ENCODE measurements at places on chromosomes 12 and 14.

- DNase-seq = peak; percentile 42
Observed at GRCh38 chr12:28051516-28052354, 79.2 kb upstream of the PTHLH start.

- peak; percentile 59 for DNase-seq
Observed at GRCh38 chr12:108305991-108306501, 33.1 kb downstream of the CMKLR1 start.

- DNase-seq = no peak
Observed at GRCh38 chr12:56348776-56349175, 10.1 kb downstream of the IL23A start.

- no peak for DNase-seq
Observed at GRCh38 chr12:24814379-24815113, 134.4 kb downstream of the BCAT1 start.

GRCh38 chr12:123441523-123442164 lies 5.2 kb upstream of the RILPL2 start:
- no peak for DNase-seq

DNA sequence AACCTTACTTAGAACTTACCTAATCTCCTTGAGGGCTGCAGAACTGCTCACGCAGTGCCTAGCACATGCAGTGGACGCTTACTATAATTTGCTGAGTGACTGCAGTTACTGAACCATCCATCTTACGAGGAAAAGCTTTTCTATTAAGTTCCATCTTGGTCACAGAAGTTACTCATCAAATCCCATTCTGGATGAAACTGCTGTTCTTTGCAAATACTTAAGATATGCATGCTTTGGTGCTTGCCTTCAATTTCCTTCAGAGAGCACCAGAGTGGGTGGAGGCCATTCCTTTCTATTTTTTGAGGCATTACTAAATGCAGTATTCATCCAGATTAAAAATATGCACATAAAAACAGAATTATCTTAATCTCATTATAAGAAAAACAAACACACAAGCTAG lies 17.7 kb upstream of the PELI2 start:
- DNase-seq = peak; percentile 76

GRCh38 chr14:47200740-47201139 lies 474.7 kb downstream of the MDGA2 start:
- no peak for DNase-seq

DNA sequence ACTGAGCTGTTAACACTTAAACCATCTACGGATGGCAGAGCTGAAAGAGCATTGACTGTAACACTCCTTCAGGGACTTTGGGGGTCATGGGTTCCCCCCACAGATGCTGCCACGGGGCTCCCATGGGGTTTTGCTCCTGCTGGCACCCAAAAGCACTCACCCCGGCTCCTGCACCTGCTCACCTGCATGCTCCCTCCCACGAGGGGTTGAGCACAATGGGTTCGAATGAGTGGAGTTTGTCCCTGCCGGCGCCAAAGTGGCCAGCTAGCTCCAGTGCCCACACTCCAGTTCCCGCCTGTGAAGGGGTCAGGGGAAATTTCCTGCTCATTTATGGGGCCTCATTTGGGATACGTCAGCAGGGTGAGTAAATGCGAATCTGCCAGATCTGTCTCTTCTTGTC lies 40.7 kb downstream of the TNFAIP2 start:
- no peak for DNase-seq

GRCh38 chr14:24607635-24608514 lies 1.6 kb downstream of the GZMH start:
- no peak for DNase-seq

DNA sequence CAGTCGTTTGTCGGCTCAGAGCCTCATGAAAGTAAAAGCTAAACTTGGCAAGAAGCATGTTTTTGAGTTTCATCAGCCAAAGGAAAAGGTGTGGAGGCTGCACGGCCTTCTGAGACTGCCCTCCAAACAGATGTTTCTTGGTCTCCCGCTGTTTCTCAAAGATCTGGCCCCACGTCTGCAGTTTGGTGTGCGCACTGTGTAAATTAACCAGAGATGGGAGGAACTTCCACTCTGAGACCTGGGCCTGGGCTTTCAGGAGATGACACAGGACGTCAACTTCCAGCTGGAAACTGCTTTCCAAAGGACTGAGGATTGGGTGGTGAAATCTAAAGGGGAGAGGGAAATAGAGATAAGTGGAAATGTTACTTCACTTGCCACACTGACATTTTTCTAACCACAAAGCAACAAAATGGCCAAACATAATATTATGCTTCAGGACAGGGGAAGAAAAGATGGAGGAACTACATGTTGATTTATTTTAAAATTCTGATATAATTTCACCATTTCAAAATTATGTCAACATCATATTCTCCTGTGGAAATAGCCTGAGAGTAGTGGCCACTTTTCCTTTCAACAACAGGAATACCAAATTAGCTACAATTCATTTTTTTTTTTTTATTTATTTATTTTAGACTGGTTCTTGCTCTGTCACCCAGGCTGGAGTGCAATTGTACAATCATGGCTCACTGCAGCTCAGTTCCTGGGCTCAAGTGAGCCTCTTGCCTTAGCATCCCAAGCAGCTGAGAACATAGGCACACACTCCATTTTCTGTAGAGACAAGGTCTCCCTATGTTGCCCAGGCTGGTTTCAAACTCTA lies 27.6 kb downstream of the KICS2 start:
- DNase-seq = no peak

- DNase-seq = no peak
Observed at GRCh38 chr12:125136702-125137101, 71.5 kb downstream of the AACS start.

- DNase-seq = peak; percentile 93
Observed at GRCh38 chr12:124916374-124917134, 2.1 kb upstream of the UBC start.

DNA sequence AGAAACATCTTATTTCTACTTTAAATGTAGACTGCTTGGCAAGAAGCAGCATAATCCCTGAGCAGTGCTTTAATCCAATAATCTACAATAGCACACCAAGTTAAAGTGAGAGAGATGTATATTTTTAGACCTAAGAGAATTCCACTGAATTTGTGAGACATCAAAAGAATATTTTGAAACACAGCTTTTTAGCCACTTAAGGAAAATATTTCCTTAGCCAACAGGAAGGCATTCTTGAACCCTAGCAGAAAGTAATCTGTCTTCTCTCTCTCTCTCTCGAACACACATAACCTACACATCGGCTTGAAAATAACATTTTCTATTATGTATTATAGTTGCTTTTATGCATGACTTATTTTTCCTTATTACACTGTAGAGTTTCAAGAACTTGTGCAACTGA lies 34.0 kb downstream of the KITLG start:
- peak; percentile 43 for DNase-seq

DNA sequence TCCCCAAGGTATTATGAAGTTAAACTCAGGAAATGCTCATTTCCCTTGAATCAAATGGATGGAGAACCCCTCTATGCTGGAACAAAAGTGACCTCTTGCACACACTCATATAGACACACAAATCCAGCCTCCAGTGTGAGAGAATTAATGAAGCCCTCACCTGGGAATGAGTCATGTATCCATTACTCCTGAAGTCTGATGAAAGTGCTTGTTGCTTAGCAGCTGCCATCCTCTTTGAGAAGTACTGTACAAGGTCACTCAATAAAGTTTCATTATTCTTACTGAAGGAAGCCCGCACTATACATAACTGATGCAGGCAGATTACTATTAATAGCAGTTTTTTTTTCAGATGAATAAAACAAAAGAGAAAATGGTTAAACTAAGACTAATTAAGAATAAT lies 102.3 kb downstream of the RERG start:
- DNase-seq = no peak

DNA sequence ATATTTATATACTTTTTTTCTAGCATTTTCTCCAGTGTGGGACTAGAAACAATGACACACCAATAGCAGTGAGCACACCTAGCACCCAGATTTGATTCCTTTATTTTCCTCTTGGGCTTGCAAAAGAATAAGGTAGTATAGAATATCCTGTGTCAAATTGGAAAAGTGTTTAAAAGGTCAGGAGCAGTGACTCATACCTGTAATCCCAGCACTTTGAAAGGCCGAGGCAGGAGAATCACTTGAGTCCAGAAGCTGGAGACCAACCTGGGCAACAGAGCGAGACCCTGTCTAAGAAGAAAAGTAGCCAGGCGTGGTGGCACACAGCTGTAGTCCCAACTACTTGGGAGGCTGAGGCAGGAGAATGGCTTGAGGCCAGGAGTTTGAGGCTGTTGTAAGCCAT lies 53.8 kb upstream of the SGPP1 start:
- DNase-seq = no peak

DNA sequence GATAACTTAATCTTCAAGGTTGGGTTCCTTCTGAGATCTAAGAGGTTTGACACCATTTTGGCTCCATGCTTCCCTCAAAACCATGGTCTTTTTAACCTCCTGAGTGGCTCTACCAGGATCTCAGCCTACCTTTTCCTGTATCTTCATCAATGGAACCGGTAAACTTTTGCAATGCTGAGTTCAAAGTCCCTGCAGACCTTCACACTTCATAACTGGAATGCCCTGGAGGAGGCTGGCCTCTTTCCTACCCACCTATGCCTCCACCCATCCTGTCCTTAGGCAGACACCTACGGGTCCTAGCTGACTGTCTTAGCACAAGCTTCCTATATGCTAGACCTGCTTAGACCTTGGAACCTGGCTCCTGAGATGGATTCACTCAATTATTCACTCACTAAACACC lies 89.5 kb upstream of the EEA1 start:
- no peak for DNase-seq

GRCh38 chr12:70260646-70261045 lies 17.4 kb downstream of the CNOT2 start:
- DNase-seq = no peak

Measured in EH (cell line).